ENCODE measurements at places on chromosomes 11 and 22.

DNA sequence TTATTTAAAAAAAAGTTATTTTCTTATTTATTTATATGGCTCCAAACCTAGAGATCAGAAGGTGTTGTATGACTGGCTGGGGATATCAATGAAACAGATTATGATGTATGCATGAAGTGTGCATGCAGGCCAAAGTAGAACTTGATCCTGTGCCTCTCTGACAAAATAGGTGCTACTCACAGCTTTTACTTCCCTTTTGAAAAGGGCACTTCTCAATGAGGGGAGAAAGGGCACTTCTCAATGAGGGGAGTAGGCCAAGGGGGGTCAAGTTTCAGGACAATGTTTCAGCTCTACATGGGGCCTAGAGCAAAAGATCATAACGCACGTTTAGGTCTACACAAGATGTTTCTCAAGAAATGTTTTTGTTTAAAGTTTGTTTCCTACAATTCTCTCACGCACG, 397.5 kb downstream of the ETS1 start:
- DNase-seq: no peak

DNA sequence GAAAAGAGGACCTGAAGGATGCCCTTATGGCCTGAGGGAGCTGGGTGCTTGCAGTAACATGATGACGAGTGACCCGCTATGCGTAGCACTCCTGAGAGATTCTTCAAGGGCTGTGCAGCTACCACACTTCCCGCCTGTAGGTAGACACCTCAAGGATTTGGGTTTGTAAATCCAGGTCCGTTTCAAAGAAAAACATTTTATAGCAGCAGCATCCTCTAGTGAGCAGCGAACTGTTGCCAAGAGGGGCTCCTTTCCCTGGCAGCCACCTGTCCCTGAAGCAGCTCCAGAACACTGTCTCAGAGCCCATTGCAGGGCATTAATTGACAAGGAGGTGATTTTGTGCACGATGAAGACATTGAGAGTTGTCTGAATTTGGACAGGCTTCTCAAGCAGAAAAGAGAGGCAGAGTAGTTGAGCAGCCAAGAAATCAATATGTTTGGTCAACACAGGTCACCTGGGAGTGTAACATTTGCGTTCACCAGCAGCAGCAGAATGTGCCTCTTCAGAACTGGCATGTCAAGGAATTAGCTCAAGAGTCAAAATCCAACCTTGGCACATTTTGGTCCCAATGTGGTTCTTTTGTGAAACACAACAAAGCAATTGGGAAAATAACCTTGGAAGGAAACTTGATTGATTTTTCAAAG, 209.8 kb upstream of the MTNR1B start:
- DNase-seq: no peak

- no peak for DNase-seq
These were observed 1.9 kb upstream of the OR6Q1 start for GRCh38 chr11:58028687-58029411.

DNA sequence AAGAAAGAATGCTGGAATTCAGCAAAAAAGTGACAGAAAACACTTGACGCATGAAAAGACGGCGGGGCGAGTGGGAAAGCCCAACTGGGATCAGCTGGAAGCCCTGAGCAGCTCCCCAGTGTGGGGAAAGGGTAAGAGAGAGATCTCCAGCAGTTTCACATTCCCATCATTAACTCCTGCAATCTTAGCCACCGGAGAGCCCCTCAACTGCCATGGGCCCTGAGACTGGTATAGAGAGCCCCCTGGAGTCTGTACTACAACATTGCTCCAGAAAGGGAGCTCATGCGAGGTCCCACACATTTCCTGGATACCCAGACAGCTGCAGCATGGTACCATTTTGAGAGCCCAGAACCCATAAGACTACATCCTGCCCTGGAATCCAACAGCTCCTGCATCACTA, 31.1 kb downstream of the MRGPRX4 start:
- no peak for DNase-seq

GRCh38 chr22:22070371-22070824, 87.8 kb upstream of the TOP3B start:
- DNase-seq: no peak

DNA sequence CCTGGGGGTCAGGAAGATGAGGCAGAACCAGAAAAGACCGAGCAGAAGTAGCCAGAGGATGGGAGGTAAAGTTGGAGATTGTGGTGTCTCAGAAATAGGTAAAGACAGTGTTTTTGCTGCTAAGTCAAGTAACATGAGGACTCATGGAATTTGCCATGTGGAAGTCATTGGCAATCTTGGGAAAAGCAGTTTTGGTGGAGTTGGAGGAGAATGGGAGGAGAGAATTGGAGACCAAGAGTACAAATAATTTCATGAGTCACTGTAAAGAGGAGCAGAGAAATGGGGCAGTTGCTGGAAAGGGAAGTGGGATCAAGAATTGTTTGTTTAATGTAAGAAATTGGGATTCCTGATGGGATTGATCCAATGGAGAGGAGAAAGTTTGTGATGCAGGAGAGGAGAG, 111.7 kb downstream of the LRRC32 start:
- no peak for DNase-seq

DNA sequence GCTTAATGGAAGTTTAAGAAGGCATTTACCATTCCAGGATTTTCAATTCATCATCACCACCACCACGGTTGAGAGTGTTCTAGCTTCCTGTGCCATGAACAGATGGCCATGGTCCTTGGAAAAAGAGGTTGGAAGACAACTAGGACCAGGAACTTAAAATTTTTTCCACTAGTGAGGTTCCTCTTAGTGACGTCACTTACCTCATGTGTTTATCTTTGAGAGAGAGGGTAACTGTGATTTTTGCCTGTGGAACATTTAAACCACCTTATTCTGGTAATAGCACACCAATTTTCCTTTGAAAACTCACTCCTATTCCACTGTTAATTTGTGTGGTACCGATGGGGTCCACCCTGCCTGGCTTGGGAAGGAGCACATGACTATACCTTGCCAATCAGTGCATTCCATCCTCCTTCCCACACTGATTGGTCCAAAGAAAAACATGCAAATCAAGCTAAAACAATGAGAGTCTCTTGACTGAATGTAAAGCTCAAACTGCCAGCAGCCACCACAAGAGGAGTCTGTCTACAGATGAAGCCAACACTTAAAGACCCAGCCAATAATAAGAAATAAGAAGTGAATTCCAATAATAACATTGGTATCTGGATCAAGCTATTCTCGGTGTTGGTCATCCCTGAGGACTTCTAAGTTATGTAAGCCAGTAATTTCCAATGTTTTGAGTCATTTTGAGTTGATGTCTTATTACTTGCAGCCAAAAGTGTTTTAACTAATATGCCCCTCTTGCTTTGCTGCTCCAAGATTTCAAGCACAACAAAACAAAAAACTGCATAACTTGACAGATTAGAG, 111.8 kb downstream of the MPPED2 start:
- no peak for DNase-seq

- no peak for DNase-seq
These were observed 540.8 kb downstream of the INSC start for GRCh38 chr11:15655552-15655951.

- DNase-seq: no peak
These were observed 179.2 kb upstream of the ZBED5 start for GRCh38 chr11:11036848-11037732.

DNA sequence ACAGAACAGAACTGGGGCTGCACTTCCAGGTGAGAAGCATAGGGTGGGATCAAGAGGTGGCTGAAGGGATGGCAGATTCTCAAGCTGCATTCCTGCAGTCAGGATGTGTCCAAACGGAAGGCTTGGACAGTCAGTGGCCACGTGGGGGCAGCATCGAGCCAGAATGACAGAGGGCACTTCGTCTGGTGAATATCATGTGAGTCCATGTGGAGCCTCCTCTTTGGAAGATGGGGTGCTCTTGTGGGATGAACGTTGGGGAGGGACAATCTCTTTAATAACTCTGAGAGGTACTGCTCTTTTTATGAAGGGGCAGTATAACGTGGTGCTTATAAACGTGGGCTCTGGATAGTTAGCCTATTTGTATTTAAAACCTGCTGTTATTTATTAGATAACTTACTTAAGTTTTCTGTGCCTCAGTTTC, 154.9 kb upstream of the NAV2 start:
- DNase-seq: peak; percentile 17

GRCh38 chr11:67345247-67345919, 8.0 kb downstream of the POLD4 start:
- DNase-seq: no peak

DNA sequence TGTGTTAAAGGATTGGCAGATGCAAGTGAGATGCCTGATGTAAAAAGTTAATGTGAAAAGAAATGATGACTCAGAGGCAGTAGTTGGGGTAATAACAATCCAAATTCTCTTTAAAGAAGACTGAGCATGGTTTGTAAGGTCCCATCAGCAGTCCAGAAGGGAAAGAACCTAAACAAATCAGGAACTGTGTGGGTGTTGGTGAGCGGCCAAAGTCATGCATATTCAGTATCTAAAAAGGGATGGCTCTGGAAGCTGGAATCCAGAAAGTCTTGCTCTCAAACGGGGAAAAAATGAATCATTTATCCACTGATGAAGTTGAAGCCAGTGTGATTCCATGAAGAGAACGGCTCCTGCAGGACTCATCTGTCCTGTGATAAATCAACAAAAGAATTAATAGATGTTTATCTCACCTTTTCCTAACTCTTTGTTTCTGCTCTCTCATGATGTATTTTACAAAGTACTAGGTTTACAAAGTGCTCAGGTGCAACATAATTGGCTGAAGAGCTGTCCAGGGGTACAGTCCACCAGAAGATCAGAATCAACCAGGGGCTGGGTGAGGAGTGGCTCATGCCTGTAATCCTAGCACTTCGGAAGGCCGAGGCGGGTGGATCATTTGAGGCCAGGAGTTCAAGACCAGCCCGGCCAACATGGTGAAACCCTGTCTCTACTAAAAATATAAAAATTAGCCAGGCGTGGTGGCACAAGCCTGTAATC, 20.5 kb upstream of the SORL1-AS1 start:
- peak; percentile 56 for DNase-seq

- DNase-seq: no peak
These were observed 25.2 kb downstream of the CWC15 start for GRCh38 chr11:94948070-94948617.

DNA sequence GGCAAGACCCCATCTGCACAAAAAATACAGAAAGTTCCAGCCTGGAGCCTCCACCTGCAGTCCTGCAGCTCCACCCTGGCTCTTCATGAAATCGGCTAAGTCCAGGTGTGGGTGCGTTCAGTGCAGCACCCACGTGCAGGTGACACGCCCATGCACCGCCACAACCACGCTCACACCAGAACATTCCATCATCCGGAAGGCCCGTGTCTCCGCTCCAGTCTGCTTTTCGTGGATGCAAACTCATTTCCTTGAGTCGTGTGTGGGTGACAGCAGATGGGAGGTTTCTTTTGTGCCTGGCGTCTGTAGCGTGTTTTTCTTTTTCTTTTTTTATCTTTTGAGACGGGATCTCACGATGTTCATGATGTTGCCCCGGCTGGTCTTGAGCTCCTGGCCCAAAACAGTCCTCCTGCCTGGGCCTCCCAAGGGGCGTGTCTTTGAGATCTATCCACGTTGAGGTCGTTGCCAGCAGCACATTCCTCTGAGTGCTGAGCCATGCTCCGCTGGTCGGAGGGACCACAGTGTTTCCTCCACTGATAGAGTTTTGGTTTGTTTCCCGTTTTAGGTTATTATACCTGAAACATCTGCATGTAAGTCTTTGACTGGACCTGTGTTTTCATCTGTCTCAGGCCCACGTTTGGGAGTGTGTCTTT, 7.2 kb downstream of the PTDSS2 start:
- DNase-seq: no peak

GRCh38 chr11:68025047-68025446, 5.4 kb upstream of the NDUFS8 start:
- DNase-seq: no peak

- no peak for DNase-seq
These were observed 378.7 kb upstream of the ANO5 start for GRCh38 chr11:21814169-21814568.

DNA sequence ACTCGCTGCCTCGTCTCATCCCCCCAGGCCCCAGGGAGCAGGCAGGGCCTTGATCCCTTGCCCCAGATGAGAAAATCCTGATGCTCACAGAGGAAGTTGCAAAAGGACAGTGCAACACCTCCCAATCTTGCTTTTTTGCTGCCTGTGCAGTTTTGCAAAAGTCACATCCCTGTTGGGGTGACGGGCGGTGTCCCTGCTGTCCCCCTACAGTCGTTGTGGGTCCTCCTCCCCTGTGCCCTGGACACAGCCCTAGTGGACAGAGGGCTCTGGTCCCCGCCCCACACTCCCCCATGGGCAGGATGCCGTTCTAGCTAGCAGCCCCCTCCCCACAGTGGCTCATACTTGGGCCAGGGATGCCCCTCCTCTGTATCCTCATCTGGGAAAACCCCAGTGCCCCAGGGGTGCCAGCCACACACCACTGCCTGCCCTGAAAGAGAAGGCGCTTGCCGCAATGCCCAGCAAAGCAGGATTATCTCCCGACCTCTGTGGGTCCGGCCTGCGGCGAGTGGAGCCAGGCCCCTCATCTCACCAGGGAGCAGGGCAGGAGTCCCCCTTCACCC, 18.4 kb upstream of the CTSD start:
- no peak for DNase-seq

DNA sequence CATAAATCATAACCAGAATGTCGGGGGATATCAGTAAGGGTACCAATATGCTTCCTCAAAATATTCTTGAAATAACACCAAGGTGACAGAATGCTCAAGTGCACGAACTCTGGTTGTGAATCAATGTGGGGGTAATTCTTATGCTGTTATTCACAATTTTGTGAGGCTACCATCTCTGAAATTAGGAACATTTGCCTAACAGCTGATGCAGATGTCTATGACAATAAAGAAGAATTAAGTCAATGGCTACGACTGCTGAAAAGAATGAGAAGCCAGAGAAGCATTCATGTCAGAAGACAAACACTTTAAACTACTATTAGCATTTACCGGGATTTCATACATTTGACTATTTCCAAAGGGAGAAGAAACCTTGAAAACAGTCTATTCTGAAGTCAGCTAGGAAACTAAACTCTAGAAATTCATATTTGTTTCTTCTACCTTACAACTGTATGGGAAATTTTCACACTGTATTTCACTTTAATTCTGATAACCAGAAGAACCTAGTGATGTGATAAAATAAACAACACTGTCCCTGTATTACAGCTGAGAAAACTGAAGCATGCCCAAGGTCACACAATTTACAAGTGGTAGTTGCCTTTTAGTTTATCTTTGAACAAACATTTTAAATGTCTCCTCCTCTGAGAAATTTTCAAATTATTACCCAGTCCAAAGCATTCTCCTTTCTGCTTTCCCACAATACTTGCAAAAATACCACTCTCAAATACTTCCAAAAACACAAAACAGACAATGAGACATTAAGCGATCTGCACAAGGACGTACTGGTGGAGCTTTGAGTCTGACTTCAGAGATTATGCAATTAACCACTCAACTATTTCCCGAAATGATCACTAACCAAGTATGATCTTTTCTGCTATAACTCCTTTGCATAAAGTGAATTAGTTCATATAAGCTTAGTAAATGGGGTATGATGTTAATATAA, 18.0 kb upstream of the ARHGAP32 start:
- no peak for DNase-seq

GRCh38 chr11:117498791-117499190, 171.1 kb downstream of the CEP164 start:
- DNase-seq: no peak
